ENCODE measurements at places on chromosomes 7 and 10.

- no peak for DNase-seq
These were observed 11.4 kb downstream of the GGCT start for GRCh38 chr7:30493228-30493627.

DNA sequence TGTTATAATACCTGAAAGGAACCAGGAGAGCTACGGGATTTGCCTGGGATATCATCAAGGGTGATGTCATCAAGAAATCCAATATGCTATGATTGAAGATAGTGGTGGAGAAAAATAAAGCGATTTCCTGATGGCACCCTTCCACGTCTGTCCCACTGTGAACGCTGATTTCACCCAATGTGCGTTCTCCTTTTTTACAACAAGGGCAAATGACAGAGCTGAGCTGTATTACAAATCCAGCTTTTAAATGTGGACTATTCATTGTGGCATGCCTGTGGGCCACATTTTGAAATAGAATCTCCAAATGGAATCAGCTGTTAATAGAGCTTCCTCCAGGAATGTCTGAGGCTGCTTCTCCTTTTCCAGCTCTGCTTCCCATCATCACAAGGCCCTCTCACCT, 23.3 kb downstream of the SLC13A4 start:
- no peak for DNase-seq

DNA sequence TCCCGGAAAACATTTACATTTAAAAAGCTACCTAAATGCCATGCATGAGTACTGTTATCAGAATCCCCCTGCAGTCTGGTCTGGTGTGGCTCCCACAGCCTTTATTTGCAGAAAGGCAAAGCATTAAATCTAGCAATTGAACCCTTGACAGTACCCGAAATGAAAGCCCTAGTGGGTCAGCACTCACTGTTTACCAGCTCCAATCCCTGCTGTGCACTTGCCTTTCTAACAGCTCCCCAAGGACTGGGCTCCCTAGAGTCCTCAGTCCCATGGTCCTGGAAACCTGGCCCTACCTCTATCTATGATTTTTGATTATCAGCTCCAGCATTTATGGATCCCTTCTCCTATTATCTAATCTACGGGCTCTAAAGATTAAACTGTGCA, 1.9 kb upstream of the MACC1 start:
- DNase-seq = no peak

GRCh38 chr7:157688533-157689268, 351.9 kb downstream of the DNAJB6 start:
- no peak for DNase-seq

- no peak for DNase-seq
These were observed 141.2 kb upstream of the HDAC9 start for GRCh38 chr7:18354108-18355085.

GRCh38 chr7:24133691-24134090, 150.3 kb upstream of the NPY start:
- DNase-seq = no peak

DNA sequence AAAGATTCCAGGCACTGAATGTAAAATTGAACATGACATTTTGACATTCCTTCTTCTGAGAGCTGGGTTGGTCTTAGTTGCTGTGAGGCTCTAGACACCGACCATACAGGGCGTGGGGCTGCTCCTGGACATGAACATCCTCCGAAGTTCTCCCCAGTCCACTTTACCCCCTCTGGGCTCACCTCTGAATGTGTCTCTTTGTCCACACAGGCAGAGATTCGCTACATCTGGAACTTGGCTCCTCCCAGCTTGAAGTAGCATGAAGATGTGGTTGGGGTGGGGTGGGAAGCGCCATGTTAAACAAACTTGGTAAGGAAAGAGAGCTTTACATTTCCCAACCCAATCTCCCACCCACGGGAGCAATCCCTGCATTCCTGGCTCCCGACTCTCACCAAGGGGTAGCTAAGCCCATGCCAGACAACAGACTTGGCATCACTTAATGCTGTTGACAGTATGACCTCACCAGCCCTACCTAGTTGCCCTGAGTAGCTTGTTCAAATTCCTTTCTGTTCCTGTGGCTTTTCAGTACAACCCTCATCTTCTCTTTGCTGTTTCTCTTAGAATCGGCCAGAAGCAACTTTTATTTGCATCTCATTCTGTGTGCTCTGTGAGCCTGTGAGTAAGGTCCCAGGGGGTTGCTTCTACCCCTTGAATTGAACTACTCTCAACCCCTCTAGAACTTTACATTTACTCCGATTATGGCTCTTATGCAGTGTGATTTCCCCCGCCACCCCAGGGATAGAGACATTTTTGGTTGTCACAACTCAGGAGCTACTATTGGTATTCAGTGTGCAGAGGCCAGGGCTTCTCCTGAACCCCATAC, 211.4 kb downstream of the SEC23IP start:
- no peak for DNase-seq

All from RWPE2 (cell line).